ENCODE measurements at places on chromosomes 6 and 20.
A peak's percentile ranks its signal among the peaks of the same experiment; 100 is the strongest.

DNA sequence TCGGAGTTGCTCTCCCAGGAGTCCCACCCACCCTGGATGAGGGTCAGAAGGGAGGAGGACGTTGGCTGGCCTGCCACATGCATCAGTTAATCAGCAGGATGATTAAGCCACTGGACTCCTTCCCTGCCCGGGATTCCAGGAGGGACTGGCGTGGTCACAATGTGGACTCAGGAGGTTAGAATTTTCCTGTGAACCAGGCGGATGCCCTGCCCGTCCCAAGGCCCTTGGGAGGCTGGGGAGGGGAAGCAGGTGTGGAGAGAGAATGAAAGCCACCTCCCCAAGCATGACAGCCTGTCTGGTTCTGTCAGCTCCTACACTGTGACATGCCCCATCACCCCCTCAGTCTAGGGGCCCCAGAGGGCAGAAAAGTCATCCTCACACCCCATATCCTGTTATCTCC is 11.6 kb upstream of the ITPR3 start:
- DNase-seq = no peak

DNA sequence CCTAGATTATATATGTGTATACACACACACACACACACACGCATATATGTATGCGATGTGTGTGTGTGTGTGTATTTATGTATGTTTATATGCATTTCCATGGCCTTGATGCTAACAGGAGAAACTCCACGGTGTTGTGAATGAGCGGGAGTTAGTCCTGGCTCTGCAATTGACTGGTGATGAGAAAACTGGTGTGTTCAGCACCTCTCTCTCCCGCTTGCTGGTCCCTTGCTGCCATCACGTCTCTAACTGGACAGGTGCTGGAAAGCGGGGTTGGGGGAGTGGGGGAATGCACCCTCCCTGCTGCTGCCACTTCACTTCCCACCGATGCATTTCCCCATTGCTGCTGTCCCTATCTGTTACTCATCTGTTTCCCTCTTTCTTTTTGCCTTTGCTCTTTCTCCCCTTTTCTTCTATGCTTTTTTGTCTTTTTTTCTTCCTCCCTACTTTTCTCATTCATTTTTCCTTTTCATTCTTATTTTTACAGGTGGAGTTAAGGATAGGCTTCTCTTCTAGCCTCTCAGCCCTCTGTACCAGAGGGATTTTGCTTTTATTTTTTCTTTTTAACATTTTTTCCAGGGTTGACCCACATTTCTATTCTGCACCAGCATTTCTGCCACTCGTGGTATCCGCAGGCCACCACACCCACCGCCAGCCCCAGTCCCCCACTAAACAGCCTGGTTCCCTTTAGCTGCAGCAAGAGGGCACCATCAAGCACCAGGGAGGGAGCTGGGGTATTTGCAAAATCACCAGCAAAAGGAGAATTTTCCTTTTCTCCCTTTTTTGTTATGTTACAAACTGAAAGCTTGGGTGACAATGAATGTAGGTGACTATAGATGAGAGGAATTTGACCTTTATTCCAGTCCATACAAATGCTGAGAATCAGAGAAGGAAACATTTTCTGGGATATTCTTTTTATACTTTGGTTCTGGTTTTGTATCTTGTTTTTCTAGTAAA is 115.6 kb downstream of the TCP11 start:
- DNase-seq = no peak

- DNase-seq = no peak
Observed at GRCh38 chr6:121856296-121856695, 420.9 kb downstream of the GJA1 start.

GRCh38 chr6:46265373-46265772 is 94.6 kb upstream of the ENPP5 start:
- no peak for DNase-seq

GRCh38 chr6:87583822-87584221 is 6.0 kb downstream of the RARS2 start:
- no peak for DNase-seq

DNA sequence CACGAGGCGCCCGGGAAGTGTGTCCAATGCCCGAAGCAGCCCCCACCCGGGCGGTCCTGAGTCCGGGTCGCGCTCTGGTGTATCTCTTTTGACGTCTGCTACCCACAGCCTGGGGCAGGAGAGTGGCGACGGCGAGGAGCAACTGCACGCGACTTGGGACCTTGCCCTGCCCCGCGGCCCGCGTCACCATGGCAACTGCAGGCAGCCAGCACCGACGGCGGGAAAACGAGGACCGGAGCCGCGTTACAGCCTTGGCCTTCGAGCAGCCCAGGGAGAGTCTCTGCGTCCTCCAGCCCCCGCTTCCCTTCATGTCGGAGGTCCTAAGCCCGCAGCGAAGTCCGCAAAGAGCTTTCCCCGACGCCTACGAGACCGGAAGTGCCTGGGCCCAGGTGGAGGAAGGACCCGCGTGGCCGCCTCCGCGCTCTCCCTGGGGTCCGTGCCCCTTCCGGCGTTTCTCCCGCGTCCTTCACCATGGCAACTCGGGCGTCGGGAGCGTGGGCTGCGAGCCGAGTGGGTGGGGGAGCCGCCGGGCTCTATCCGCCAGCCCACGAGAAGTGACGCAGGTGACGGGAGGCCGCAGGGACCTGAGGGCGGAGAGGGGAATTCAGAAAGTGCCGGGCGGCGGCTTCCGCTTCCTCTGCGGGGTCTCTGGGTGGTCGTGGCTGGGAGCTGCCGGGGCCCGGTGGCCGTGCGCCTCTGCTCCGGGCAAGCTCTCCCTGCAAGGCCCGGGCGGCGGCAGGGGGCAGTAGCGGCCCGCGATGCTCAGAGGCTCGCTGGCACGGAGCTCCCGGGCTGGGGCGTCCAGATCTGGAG is 88.6 kb upstream of the TGM3 start:
- peak; percentile 27 for DNase-seq

- DNase-seq = no peak
Observed at GRCh38 chr6:155958550-155958949, 502.9 kb upstream of the NOX3 start.

GRCh38 chr6:131909408-131910218 is 41.6 kb downstream of the CCN2 start:
- peak; percentile 41 for DNase-seq

DNA sequence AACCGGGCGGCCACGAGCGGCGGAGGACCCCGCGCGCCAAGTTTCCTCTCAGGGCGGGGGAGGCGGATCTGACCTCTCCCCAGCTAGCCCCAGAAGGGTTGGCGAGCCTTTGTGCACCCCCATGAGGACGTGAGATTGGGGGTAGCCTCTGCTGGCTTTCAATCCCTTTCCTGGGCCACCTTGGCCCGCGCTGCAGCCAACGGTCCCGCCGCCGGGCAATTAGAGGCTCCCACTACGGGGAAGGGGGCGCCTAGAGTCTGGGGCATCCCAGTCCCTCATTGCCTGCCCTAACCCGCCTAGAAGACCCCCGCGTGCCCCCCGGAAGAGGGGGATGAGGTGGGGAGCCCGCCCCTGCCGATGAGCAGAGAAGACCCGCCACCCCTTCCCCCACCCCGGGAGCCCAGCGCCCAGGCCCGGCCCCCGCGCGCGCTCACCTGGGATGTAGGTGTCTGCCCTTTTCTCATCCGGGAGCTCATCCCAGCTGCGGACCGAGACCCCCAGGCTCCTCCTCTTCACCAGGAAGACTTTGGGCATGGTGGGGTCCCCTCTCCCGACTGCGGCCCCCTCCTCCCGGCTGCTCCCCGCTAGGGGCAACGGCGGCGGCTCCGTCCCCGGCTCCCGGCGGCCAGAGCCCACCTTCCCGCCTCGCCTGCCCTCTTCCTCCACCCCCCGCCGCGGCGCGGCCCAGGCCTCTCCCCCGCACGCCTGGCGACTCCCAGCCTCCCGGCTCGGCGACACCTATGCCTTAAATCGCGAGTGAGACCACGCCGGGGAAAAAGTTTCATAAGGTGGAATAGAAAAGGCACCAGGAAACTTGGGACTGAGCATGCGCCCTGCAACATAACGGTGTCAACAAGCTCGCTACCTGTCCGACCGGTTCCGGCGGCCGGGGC is at the start of gene OVOL2:
Gene OVOL2 (minus strand): TSS at position 816 of the 893 bp plus-strand sequence. CDS start 282 bp downstream, at position 534.
- peak; percentile 34 for DNase-seq

DNA sequence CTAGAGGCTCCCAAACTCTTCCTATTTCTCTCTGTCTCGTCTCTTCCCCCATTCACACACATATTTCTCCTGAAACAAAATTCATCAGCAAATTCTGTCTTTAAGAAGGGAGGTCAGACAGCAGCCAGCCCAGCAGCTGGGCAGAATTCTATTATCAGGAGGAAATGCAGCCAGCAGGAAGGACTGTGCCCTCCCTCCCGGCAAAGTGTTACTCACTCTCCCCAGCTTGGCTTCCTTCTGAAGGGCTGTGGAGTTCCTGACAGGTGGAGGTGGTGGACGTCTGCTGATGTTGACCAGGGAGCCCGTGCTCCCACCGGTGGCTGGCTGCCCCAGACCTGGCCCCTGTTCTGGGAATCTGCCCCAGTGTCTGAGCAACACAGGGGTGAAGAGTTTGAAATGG is 37.3 kb downstream of the KCNB1 start:
- DNase-seq = no peak

- no peak for DNase-seq
Observed at GRCh38 chr6:75196081-75196687, 9.7 kb downstream of the COL12A1 start.

- no peak for DNase-seq
Observed at GRCh38 chr6:108330806-108331205, 36.0 kb downstream of the AFG1L start.

DNA sequence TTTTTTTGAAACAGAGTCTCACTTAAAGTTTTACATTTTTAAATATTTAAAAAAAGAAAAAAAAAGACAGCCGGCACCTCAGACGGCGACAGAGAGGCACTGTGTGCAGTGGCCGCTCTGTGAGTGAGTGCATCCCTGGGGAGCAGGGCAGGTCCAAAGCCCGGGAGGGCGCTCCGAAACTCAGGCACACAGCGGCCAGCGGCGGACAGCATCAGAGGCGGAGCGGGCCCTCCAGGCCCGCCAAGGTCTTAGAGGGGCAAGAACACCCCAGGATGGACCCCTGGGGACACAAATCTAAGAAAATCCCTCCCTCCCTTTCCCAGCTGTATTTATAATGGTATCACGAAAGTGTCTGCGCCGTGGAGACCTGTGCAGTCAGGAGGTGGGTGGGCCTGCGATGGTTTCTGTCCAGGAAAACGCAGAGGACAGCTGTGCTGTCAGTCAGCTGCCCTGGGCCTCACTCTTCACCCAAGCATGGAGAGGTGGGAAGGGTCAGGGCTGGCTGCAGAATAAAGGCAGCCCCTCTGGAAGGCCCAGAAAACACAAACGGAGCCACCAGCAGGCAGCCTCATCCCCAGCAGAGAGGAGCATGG is 43.8 kb downstream of the TAF4 start:
- no peak for DNase-seq

DNA sequence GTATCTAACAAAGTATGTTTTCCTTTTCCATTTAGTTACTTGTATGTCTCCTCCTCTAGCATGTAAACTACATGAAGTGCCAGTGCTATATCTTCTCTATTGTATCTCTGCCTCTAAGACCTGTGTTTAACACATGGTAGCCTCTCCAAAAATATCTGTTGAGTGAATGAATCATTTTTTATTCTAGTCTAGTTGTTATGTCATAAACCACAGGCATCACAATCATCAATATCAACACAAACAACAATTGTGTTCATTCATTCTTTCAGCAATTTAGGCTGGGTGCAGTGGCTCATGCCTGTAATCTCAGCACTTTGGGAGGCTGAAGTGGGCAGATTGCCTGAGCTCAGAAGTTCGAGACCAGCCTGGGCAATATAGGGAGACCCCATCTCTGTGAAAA is 111.6 kb upstream of the EYA4 start:
- DNase-seq = no peak

DNA sequence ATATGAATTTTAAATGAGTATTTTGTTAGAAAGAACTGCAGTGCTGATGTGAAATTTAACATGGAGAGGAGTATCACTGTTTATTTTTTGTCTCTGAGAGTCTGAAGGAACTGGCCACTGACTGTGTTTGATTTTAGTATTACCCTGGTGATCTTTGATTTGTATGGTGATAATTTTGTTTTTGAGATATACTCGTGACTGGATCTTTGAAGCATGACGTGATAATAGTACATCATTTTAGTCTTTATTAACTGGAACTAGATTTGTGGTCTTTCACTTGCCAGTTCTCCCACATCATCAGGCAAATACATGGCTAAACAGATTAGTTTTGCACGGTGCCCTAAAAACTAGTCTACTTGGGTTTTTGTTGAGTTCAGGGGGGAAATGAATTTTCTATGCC is 55.5 kb downstream of the ARID1B start:
- no peak for DNase-seq

DNA sequence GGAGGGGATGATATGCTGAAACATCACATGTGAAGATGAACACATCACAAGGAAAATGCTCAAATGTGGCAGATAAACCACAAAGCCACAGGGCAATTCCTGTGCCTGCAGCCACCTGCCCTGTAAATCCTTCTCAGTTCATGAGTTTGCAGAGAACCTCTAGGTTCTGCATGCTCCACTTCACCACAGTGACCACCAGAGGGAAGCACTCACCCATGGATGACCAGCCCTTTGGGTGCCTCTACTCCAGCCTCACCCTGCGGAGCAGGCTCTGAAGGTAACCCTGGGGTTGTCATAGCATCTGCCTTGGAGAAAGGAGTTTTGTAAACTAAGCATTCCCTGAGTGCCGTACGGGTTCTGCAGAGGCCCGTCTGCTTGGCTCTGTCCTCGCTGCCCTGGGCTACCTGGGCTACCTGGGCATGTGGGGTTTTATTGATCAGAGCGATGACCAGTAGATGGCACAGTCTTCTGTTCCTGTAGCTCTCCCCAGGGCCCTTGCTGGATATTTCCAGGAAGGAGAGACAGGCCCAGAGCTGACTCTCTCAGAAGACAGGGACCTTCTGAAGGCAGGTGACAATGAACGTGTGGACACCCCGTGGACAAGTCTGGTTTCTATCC is 31.7 kb upstream of the CST1 start:
- DNase-seq = no peak

GRCh38 chr6:100185615-100186014 is 191.6 kb upstream of the MCHR2 start:
- DNase-seq = no peak

DNA sequence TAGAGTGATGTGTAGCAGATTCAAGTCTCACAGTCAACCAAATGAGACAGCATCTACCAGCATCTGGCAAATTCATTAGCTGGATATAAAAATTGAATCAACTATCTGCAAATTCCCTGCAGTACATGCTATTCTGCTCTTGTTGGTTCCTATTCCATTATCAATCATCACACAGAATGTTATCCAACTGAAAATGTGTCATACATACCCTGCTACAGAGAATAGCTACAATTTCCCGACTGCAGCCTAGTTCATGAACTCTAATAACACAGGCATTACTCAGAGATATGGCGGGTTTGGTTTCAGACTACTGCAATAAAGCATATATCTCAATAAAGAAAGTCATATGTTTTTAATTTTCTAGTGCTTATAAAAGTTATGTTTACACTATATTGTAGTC is 78.4 kb downstream of the AHI1 start:
- no peak for DNase-seq

GRCh38 chr6:12170351-12171092 is 119.6 kb upstream of the EDN1 start:
- no peak for DNase-seq

GRCh38 chr6:166638573-166638964 is 11.5 kb upstream of the RPS6KA2 start:
- DNase-seq = no peak

DNA sequence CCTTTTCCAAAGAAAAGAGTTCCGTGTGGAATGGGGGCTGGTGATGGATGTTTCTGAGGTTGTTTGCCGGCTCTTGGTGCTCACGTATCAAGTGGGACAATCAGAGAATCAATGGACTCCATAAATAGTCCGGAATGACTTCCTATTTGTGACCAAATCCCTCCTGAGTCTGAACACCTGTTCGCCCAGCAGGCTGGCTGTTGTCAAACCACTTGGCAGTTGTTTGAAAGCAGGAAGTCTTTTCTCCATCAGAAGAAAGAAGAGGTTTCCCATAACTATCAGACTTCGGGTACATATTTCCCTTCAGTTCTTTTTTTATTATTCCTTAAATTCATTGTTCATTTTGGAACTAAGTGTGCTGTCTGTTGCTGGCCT is 154.7 kb upstream of the RIN2 start:
- no peak for DNase-seq

Data from NCI-H1417 treated with DMSO at 0.1 percent for 48 hours (cell line).